Naive thymus-derived CD8-positive, alpha-beta T cell (primary cell): ENCODE measurements at places on chromosomes 5 and 9.

DNA sequence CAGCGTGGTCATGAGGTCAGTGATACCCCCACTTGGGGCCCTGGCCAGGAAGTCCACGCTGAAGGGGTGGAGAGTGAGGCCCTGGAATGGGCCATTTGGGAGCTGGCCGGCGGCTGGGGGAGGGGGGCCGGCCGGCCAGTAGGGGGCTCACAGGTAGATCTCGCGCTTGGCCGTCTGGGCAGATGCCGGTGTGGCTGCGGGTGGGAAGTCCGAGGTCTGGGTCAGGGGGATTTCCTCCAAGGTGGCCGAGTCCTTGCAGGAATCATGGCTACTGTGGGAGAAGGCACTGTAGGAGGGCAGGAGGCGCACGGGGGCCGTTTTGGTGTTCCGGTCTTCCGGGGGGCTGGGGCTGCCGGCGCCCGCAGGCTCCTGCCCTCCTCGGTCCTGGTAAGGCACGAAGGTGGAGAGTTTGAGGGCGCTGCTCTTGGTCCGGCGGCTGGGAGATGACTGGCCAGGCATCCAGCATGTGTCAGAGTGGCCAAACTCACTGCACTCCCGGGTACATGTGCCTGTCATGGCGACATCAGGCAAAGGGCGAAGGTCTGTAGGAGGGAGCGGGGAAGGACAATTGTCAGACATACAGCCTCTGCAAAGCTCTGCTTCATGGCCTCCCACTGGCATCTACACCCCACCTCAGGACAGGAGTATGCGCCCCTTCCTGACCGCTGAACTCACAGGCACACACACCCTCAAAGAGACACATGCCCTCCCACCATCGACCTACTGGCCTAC lies 24.1 kb downstream of the PCDH1 start:
- DNase-seq: no peak

DNA sequence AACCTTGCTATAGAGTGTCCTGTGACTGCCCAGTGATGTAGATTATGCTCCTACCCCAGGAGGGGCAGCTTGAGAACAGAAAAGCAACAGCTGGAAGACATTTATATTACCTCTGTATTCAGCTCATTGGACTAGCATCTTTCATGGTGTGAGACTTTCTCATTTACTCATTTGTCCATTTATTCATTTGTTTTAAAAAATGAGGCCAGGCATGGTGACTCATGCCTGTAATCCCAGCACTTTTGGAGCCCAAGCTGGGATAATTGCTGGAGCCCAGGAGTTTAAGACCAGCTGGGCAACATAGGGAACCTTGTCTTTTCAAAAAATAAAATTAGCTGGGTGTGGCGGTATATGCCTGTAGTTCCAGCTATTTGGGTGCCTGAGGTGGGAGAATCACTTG lies 130.0 kb upstream of the LHFPL2 start:
- DNase-seq: no peak

DNA sequence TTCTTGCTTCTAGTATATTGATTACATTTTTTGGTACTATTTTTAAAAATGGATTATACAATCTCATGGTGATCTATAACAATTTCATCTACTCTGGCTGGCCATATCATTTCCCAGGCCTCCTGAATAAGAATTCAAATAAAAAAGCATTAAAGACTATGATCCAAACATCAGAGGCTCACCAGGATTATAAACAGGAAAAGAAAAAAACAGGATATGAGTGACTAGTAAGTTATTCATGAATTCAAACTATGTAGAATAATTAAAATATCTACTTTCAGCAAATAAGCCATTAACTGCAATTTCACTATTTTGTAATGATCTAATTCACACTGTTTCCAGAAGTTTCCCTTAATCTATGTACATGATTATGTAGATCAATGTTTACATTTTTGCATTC lies 293.1 kb upstream of the CDH6 start:
- no peak for DNase-seq

DNA sequence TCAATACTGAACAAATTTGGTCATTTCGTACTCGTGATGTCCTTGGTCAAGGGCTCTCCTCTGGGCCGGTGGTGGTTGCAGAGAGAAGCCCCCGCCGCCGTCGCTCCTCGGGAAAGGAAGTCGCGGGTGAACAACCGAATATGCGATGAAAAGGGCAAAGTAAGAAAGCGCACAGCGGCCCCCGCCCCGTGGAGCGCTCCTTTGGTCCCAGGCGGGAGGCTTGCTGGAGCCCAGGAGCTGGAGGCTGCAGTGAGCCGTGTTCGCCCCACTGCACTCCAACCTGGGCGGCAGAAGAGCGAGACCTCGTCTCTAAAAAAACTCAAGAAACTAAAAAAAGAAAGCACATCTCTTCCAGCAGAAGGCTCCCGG lies 108.4 kb upstream of the LARP1 start:
- DNase-seq: no peak

- DNase-seq: no peak
These were observed 2385.2 kb upstream of the C9orf72 start for GRCh38 chr9:29958469-29958868.

GRCh38 chr9:108569624-108570023 lies 286.2 kb downstream of the ACTL7B start:
- DNase-seq: no peak

DNA sequence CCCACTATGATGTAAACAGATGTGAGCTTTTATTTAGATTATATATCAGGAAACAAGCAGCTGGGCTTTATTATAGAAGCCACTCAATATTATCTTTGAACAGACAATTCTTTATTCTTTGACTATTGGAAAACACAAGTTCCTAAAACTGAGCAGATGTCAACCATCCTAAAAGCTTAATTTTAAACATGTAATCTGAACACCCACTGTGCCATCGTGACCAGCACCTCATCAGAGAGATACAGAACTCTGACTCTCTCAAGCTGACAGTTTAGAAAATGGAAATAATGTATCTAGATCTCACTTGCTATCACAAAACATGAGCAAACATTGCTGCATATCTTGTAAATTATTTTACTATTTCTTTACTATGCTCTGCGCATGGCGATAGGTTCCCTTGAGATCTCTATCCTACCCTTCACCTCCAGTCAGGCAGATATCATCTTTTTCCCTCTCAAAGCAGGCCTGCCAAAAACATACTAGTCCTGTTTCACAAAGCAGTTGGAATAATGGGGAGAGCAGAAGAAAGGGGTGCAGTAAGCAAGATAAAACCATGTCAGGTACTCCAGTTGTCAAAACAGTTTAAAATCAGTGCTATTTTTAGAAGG lies 151.0 kb downstream of the KIAA0825 start:
- no peak for DNase-seq

DNA sequence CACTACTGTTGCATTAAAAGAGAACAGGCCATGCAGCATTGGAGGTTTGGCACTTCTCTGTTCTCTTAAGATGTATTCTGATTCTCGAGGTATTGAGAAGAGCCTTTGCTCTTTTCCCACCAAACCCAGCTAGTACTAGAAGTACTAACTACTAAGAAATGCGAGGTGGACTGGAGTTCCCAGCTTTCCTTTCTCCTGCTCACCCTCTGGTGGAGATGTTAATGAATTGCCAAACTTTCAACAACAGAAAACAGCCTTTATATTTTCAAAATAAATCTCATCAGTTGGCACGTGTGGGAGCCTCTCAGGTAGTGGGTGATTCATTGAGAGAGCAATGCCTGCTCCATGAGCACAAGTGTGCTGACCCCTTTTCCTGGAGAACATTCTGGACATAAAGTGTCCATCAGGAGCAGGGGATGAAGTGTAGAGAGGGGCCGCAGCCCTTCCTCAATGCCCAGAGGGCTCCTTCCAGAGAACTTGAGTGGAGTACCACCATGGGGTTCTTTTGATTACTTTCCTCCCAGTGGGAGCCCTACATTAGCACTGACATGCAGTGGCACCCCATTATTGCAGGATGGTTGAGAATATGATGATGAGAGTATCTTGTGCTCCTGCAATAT lies 45.7 kb downstream of the TMEM174 start:
- DNase-seq: no peak
